KG1 (cell line): ENCODE measurements at places on chromosomes 7 and 10.

GRCh38 chr7:150406567-150407421 is 27.7 kb downstream of the ZNF775 start:
- DNase-seq = no peak

GRCh38 chr7:100640517-100641440 is 573 bp downstream of the TFR2 start:
- DNase-seq = no peak

DNA sequence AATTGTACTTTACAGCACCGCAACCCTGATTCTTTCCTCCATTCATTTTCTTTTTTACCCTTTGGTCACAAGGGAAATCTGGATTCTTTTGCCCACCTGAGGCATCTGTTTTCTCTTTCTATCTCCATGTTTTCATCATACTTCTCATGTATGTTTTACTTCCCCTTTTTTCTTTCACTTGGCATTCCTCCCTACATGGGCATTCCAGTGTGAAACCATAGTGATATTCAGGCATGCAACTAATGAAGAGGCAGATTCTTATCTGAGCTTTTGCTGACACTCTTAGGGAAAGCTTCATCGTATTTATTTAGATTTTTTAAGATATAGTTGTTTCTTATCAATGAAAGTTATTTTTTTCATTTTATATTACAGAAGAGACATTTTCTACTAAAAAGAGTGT is 405.2 kb upstream of the TEX47 start:
- no peak for DNase-seq

DNA sequence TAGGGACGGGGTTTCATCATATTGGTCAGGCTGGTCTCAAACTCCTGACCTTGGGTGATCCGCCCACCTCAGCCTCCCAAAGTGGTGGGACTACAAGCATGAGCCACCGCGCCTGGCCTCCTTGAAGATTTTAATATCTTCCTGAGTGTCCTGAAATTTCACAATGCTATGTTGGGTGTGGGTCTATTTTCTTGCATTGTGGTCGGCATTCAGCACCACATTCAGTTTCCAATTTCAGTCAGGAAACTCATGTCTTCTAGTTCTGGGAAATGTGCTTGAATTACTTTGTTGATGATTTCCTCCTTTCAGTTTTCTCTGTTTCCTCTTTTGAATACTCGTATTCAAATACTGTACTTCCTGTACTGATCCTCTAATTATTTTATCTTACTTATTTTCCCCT is 49.3 kb upstream of the IL6 start:
- DNase-seq = no peak

DNA sequence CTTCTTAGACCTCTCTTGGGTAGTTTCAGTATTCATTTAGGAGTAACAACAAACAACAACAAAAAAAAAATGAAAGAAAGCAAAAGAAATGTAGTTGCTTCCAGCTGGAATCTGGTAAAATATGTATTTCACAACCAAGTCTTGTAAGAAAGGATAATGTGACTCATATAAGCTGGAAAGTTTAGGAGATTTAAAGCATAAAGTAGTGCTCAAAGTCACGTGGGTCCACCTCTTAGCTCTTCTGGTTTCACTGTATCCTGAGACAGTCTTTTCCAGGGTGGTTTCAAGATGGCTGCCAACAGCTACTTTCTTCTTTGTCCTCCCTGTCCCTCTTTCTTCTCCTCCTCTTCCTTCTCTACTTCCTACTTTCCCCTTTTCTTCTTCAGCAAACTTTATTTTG is 69.5 kb upstream of the CDK13 start:
- no peak for DNase-seq
